Thoracic aorta endothelial cell (primary cell): ENCODE measurements at places on chromosomes 1 and 21. TPM values are rescaled to one million over a fixed set of nuclear protein-coding genes. Genes with fewer than 3 reads are reported as not detected.

Gene TAS1R3
- 0.13 and 0.22 TPM in 2 replicates for total RNA-seq

Gene B4GALT3
- 25.7 and 31.5 TPM in 2 replicates for total RNA-seq

Gene PIGV
- 6.6 and 7.4 TPM in 2 replicates for total RNA-seq

Gene SPRR2E
- not detected in 2 replicates for total RNA-seq

Gene NOS1AP
- 2.5 and 2.9 TPM in 2 replicates for total RNA-seq

Gene MPC2
- total RNA-seq, result 28.9 and 33.5 TPM in 2 replicates

Gene OXCT2
- total RNA-seq, result 1.5 and 1.6 TPM in 2 replicates

Gene AIRE
- under 0.01 TPM in 1 of 2 replicates, not detected in the other for total RNA-seq

Gene SPRR3
- not detected in 2 replicates for total RNA-seq

Gene DLGAP3
- total RNA-seq, result 0.07 and 0.13 TPM in 2 replicates

Gene DAB1
- not detected in 2 replicates for total RNA-seq

Gene SPRR2A
- total RNA-seq, result not detected in 2 replicates
